ENCODE measurements at places on chromosomes 6 and 20.

DNA sequence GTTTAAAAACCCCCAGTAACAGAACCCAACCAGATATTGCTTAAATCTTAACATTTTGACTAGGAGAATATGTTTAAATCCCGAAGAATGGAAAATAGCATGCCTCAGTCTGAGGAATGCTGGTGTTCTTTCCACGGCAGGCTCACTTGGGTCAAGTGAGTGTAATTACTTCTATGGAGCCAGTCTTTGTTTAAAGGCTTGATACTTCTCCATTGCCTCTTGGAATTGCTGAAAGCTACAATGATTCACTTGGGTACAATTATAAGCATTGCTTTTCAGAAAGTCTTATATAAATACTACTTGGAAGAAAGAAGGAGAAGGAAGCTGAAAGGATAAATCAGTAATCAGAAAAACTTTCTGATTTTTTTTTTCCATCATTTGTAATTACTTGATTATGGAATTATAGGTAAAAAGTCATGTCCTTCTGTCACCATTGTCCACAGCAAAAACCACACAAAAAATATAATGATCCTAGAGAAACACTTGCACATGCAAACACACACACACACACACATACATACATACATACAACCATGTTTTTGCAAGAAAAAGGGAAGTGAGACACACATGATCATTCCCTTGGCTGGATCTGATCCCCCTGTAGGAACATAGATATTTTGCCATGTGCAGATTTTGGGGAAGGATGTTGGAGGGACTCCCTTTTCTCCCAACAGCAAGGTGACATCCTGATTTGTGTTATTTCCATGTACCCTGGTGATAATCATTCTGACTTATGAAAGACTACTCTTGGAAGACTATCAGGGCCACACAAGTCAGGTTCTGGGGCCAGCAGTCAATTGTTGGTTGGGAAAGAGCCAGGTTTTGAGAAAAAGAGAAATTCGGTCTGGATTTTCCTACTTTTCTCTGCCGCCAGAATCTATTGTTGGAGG, 396.0 kb upstream of the BTBD3 start:
- DNase-seq, result no peak

DNA sequence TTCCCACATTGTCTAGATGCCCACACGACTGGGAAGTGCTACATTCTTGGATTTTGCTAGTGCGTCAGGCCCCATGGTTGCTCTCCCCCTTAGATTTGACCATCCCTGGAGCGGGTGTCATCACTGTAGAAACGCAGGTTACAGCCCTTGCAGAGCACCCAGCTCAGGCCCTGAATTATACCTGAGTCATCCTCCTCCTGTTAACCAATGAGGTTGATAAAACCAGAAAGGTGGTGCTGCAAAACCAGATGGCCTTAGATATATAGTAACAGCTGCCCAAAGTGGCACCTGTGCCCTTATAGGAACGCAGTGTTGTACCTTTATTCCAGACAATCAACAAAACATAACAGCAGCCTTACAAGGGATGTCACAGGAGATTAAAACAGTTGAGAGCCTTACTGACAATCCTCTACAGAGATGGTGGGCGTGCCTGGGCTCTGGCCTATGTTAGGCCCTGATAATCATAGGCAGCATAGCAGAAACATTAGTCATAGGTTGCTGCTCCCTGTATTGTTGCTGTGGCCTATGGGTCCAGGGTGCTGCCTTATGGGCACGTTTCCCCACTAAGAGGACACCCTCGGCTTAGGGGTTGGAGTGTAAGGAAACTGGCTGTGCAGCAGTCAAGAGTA, 33.6 kb upstream of the HSF2 start:
- no peak for DNase-seq

DNA sequence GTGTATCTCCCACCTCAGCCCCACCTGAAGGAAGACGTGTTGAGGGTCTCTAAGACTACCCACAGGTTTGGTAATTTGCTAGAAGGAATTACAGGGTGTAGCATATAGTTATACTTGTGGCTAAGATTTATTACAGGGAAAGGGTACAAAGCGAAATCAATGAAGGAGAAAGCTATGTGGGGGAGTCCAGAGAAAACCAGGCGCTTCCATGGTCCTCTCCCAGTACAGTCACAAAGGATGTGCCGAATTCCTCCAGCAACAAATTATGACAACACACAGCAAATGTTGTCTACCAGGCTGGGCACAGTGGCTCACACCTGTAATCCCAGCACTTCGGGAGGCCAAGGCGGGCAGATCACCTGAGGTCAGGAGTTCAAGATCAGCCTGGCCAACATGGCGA, 64.1 kb upstream of the TGM3 start:
- DNase-seq, result no peak

GRCh38 chr6:32188381-32189068, 1.5 kb downstream of the PBX2 start:
- DNase-seq, result no peak

DNA sequence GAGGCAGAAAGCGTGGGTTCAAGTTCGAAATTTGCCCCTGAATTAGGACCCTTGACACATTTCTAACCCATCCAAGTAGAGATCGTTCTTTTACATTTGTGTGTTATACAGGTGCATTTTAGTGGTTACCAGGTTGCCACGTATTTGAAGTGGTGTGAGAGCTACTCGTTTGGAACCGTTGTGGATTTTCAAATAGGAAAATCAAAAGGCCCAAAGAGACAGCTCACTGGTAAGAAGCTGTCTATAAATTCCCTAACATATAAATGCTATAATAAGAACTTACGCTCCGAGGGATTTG, 1.6 kb upstream of the REV3L start:
- DNase-seq, result no peak

DNA sequence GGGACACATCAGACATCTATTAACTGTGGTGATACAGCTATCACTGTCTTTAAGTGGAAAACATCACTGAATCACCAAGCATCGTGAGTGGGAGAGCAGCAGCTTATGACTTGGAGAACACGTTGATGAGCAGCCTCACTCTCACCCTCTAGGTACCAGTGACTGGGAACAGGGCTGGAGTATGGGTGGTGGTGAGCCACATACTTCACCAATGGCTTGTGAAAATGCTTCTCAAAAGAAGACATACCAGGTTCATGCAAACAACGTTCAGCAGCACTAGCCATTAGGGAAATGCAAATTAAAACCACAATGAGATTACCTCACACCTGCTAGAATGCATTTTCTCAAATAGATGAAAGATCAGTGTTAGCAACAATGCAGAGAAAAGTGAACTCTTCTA, 25.3 kb downstream of the SNX5 start:
- no peak for DNase-seq
